ENCODE measurements at places on chromosomes 4 and X.
A peak's percentile ranks its signal among the peaks of the same experiment; 100 is the strongest.

DNA sequence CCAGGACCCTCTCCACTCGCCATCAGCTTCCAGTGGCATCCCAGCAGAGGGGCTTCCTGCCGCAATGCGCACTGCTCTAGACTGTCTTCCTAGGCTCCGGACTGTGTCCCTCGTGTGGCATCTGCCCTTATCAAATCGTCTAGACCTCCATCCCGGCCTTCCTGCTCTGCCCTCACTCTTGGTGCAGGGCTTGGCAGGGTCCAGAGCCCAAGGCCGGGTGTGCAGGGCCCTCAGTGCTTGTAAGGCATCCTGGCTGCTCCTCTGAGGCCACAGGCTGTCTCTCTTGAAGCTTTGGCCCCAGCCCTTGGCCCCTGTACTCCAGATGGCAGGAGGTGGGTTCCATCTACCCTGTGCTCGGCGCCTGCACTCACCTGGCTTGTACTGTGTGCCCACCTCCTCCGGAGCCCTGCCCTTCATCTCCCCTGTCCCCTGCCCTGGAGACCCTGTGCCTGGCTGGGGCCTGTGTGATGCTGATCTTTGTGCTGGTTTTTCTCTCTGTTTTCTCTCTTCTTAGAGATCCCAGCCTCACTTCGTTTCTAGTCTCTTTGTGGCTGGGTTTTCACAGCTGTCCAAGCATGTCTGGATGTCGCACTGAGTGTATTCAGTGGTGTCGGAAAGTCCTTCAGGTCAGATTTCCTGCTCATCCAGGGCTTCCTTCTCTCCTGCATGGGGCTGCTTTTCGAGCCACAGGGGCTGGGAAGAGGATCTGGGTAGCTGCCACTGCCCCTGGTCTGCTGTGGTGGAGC lies 3.7 kb upstream of the TREX2 start:
- no peak for DNase-seq

- peak; percentile 5 for DNase-seq
Observed at GRCh38 chr4:152709675-152710438, 30.1 kb upstream of the TMEM154 start.

DNA sequence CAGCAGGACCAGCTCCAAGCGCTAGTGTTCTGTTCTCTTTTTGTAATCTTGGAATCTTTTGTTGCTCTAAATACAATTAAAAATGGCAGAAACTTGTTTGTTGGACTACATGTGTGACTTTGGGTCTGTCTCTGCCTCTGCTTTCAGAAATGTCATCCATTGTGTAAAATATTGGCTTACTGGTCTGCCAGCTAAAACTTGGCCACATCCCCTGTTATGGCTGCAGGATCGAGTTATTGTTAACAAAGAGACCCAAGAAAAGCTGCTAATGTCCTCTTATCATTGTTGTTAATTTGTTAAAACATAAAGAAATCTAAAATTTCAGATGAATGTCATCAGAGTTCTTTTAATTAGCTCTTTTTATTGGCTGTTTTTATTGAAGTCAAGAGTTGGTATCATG lies 186.5 kb downstream of the AR start:
- DNase-seq: no peak

DNA sequence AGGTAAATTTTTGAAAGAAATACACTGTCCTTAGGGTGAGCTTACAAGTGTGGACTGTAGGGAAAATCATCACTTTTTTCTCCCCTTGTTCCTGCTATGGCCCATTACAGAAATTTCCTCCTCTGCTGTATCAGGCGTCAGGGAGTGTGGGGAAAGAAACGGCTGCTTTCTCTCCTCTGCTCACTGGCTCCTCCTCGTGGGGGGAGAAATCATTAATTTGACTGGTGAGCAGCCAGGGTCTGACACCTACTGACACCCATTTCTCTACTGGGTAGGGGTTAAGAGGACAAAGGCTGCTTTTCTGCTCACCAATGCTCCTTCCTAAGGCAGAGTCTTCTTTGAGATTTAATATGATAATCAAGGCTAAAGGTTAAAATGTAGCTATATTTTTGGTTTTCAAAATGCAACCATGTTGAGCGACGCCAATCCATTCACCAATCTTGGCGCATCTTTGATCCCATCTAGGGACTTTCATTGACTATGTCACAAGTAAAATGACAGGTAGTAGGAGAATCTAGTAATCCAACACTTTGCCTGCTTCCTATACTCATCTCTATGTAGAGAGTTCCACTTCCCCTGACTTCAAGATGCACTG lies 25.1 kb downstream of the SETD7 start:
- DNase-seq: peak; percentile 37

- no peak for DNase-seq
Observed at GRCh38 chr4:129063640-129064039, 29.7 kb downstream of the SCLT1 start.

DNA sequence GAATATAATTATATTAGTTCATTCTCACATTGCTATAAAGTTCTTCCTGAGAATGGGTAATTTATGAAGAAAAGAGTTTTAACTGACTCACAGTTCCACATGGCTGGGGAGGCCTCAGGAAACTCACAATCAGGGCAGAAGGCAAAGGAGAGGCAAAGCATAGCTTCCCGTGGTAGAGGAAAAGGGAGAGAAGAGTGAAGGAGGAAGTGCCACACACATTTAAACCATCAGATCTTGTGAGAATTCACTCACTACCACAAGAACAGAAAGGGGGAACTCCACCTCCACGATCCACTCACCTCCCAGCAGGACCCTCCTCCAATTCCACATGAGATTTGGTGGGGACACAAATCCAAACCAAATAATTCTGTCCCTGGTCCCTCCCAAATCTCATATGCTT lies 773.4 kb upstream of the INTU start:
- no peak for DNase-seq

All from stimulated activated CD4-positive, alpha-beta T cell treated with anti-CD3 and anti-CD28 coated beads, Interleukin-1b, Interleukin-23, amount 100 ng/mL, for 48 hours (primary cell).